Cerebellar nuclear complex (tissue), 1 donor: ENCODE measurements at places on chromosomes 16 and 17.

GRCh38 chr16:55660026-55660425 lies 4.2 kb downstream of the SLC6A2 start:
- DNase-seq: no peak

GRCh38 chr16:82612263-82612662 lies 14.5 kb upstream of the CDH13 start:
- DNase-seq: no peak

DNA sequence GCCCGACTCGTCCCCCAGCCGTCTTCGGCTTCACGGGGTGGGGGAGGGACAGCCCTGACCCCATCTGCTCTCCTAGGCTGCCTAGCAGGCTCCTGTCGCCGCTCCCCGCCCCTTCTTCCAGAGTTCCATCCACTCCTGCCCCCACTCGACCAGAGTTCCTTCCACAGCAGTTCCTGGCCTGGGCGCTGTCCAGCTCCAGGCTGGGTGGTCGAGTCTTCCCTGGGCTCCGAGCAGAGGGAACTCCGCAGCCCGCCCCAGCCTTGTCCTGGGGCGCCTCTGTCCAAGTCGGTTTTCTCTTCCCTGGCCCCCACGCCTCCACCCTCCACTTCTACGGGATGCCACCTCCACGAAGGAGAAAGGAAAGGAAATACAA lies 1.4 kb downstream of the PYY start:
- DNase-seq: no peak

GRCh38 chr17:80113033-80113484 lies 11.7 kb downstream of the GAA start:
- no peak for DNase-seq

- no peak for DNase-seq
Observed at GRCh38 chr16:3152027-3152276, 17.1 kb downstream of the ZNF213 start.

DNA sequence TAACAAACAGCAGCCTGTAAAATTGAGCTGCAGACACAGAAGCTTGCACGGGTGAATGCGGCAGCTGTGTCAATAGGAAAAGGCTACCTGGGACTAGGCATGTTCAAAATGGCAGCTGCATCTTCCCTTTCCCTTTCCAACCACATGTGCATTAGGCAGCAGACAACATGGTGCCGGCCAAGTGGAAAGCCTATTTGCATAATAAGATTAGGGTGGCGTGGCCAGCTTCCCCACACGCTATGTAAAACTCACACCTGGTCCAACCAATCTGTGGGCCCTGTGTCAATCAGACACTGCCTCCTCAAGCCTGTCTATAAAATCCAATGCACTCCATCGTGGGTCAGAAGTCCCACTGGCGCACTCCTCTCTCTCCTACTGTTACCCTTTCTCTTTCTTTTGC lies 61.0 kb upstream of the RBBP6 start:
- DNase-seq: no peak

GRCh38 chr17:33671491-33671890 lies 378.4 kb upstream of the ASIC2 start:
- DNase-seq: no peak
